ENCODE measurements at places on chromosomes 1 and 21.

DNA sequence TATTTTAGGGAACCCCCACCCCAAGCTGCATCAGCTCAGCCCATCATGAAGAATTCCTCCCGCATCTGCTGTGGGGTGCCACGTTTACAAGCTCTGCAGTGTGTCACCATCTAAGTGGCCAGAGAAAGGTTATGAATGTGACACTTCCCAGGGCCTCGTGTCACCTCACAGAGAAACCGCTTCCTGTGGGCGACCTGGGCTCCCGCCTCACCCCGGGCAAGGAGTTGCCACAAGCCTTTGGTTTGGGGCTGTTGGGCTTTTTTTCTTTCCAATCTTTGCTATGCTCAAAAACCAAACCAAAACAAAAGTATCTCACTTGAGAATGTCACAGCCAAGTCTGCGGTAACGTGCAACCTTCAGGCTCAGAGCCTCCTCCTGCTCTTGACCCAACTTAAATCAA, 82.1 kb upstream of the ARHGEF16 start:
- DNase-seq: no peak

GRCh38 chr1:154657556-154657955, 49.6 kb upstream of the ADAR start:
- no peak for DNase-seq

- DNase-seq: no peak
These were observed 18.1 kb upstream of the MYOG start for GRCh38 chr1:203103829-203104495.

DNA sequence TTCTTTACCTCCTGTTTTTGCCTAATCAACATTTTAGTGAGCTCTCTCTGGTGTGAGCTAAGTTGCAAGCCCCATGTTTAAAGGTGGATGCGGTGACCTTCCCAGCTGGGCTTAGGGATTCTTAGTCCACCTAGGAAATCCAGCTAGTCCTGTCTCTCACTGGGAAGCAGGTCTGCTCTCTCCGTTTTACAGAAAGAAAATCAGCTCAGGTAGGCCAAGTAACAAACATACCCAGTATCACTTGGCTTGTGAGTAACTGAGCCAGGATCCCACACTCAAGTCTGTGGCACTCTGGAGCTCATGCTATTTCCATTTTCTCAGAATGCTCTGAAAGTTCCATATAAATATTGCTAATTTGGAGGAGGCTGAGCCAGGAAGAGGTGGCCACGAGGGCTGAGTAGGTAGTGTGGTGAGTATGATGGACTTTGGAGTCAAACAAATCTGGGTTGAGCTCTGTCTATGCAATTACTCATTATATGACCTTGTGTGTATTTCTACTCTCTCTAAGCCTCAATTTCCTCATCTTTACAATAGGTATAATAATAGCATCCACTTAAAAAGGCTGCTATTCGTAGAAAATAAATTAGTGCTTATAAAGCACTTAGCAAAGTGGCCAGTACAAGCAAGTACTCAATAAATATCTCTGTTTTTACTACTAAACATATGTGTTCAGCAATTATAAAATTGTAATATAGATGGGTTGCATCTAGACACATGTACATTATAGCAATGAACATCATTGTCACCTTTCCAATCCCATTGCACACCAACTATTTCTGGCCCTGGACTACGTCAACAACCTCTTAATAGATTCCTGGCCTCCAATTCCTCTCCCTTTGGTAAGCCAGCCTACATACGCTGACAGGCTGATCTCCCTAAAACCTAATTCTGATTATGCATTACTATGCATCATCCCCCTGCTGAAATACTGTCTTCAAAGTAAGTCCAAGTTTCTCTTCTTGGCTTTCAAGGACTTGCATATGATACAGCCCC, 32.7 kb upstream of the DHCR24 start:
- no peak for DNase-seq

- DNase-seq: no peak
These were observed 64.4 kb downstream of the GADD45A start for GRCh38 chr1:67749263-67749843.

GRCh38 chr1:109484519-109484975, 842 bp downstream of the ATXN7L2 start:
- DNase-seq: no peak

GRCh38 chr1:79945391-79945790, 938.9 kb upstream of the ADGRL4 start:
- DNase-seq: peak; percentile 18

GRCh38 chr1:203305809-203306088, 430 bp downstream of the BTG2 start:
- no peak for DNase-seq

DNA sequence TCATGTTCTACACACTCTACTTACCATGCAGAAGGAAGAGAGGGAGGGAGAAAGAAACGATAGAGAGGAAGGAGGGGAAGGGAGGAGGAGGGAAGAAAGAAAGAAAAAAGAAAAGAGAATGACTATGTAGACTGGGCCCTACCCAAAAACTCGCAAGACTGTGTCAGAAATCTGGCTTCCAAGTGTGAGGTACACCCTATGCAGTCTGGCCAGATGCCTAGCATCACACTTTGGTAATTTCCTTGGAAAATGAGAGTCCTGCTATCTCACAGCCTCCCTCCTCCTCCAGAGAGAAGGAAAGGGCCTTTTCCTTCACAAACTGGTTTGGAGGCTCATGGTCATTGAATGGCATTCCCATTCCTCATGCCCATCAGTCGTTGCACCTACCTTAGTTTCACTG, 86.4 kb upstream of the LRRC8D start:
- no peak for DNase-seq

DNA sequence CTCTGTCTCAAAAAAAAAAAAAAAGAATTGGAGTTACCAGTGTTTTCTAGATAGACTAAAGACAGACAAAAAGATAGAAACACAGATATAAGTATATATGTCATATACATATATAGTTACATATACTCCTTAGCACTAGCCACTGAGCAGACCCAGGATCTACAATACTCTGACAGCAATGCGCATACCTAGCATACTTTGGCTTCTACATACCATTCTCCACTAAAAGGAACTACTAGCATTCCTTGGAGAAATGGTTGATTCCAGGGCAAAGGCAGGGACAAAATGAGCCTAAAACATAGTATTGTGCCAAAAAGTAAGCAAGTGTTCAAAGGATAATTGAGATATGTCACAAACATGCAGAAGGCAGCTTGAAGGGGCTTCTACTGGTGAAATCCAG, 22.7 kb downstream of the SYNJ1 start:
- DNase-seq: no peak

GRCh38 chr1:2234762-2235113, 6.6 kb downstream of the SKI start:
- DNase-seq: no peak

- no peak for DNase-seq
These were observed 36.6 kb upstream of the OPRD1 start for GRCh38 chr1:28775121-28775942.

DNA sequence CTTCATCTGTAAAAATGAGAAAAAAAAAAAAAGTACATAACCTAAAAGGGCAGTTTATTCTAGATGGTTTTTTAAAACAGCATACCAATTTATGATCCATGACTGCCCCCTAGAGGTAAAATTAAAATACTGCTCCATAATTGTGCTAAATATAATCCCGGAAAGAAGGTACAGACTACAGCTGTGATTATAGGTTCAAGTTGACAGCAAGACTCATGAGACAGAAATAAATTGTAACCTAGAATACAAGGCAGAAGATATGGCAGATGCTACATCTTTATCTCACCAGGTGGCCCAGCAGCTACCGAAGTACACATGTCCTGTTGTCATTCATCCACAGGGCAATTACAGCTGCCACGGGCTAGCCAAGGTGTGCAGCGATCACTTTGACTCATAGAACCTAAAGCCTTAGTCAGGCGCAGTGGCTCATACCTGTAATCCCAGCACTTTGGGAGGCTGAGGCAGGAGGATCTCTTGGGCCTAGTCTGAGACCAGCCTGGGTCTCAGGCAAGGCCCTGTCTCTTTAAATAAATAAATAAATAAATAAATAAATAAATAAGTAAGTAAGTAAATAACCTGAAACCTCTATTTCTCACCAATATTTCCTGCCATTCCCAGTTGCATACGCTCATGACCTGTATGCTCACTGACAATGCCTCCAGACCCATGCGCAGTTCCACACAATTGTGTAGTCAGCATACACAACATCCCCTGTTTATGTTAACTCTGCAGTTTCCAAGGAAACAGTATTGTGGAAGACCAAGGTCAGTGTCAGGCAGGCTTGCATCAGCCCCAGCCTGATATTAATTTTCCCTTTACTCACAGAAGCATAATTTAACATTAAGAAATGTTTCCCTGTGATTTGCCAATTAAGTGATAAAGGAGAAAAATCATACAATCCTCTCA, 18.3 kb upstream of the PPIE start:
- DNase-seq: peak; percentile 83

GRCh38 chr1:23741609-23742008, 1.7 kb upstream of the ELOA start:
- DNase-seq: no peak

DNA sequence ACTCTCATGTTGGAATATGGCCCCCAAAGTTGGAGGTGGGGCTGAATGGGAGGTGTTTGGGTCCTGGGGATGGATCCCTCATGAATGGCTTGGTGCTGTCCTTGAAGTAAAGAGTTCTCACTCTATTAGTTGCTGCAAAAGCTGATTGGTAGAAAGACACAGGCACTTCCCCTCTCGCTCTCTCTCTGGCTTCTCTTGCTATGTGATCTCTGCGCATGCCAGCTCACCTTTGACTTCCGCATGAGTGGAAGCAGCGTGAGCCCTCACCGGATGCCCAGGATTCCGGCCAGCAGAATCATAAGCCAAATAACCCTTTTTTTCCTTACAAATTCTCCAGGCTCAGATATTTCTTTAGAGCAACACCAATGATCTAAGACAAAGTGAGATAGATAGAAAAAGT, 20.9 kb upstream of the CCSAP start:
- no peak for DNase-seq

DNA sequence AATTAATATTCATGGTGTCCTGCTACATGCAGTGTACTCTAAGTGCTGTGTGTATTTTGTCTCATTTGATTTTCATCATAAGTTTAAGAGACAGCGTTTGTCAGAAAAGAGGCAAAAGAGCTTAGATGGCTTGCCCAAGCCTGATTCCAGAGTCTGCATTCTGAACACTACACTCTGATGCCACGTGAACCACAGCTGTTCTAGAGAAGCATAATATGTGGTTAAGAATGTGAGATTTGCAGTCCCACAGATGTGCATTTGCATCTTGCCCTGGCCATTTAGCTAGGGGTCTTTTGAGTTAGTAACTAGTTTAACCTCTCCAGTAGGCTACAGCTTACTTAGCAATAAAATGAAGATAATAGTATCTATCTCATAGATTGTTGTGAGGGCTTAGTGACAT, 9.2 kb upstream of the GADD45A start:
- DNase-seq: no peak

GRCh38 chr1:209755926-209756614, at the start of gene TRAF3IP3:
Gene TRAF3IP3, plus strand, starts transcription at chr1:209756053. Its CDS starts 3,987 bp downstream, at chr1:209760040.
- DNase-seq: no peak

DNA sequence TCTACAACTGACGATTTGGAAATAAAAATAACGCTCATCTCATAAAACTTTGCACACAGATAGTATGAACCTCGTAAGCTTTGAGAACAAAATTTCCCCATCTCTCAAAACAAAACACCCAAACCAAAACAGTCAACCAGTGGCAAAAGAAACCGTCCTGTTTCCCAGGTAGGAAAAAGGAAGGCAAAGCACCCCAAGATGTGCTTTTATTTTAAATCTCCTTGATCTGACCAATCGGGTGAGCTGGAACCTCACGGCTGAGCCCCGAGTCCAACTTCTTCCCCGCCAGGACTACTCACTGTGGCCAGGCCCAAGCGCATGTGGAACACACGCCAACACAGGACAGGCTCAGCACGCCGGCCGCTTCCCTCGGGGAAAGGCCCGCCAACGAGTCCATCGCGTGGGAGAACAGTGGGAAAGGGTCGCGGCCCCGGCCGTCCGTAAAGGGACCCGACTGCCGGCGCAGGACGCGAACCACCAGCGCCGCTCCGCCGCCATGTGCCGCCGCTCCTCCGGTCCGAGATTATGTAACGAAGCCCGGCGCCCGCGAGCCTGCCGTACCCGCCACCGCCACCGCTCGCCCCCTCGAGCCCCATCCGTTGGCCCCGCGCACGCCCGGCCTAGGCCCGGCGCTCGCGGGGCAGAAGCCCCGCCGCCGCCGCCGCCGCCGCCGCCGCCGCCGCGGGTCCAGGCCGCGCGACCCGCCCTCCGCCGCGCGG, 759 bp downstream of the AHCTF1 start:
- DNase-seq: peak; percentile 43

GRCh38 chr1:23548704-23549143, 10.6 kb downstream of the ID3 start:
- DNase-seq: no peak

DNA sequence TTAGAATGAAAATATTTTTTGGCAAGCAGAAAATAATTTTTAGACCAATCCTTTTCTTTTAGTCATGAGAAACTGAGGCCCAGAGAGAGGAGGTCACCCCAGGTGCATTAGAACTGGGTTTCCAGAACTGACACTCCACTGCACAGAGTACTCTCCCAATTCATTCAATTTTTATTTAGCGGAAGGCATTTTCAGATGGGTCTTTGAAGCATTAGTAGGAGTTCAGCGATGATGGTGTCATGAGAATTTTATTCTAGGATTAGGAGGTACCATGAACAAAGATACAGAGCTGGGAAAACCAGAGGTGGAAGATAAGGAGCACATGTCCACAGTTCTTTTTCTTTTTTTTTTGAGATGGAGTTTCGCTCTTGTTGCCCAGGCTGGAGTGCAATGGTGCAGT, 2.3 kb downstream of the PCSK9 start:
- no peak for DNase-seq

DNA sequence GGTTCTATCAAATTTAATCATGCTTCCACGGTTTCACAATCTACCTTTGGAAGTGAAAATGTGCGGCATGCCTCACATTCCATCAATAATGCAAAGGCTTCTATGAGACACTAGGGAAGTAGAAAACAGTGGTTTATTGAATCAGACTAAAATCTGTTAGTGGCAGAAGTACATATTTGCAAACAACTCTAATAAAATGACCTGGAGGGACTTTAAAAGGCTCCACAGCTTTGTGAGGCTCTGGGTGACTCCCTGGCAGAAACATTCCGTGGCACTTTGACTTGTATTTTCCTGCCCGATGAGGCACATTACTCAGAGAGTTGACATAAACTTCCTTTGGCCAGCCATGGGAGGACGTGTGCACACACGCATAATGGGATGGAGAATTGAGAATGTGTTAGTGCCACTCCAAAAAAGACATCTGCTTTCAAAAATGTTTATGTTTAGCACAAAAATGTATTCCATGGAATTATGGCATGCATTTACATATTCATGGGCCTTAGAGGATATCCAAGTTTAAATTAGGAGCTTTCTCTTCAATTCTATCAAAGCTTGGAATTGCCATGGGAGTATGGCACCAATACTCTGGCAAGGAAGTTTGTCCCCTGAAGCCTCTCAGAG, 60.0 kb upstream of the SSX2IP start:
- peak; percentile 33 for DNase-seq
